ENCODE measurements at places on chromosomes 3 and 15.
A peak's percentile ranks its signal among the peaks of the same experiment; 100 is the strongest.

DNA sequence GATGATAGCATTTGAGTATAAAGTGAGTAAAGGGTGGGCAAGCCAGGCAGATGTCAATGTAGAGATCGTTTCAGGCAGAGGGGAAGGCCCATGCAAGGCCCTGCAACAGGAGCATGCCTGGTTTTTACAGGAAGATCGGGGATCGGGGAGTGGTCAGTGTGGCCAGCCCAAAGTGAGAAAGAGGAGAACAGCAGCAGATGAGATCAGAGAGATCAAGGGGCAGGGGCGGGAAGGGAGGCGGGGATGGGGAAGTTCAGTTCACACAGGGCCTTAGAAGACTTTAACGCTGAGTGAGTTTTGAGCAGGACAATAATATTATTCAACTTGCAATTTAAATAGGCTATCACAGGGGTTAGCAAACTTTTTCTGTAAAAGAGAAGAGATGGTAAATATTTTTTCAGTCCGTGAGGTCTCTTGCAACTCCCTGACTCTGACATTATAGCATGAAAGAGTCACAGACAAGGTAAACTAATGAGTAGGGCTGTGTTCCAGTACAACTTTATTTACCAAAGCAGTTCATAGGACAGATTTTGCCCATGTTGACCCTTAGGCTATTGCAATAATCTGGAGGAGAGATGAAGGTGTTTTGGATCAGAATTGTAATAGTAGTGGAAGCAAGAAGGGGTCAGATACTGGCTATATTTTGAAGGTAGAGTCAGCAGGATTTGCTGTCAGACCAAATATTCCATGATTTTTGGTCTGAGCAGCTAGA is 12.4 kb upstream of the CD47 start:
- DNase-seq, result no peak

DNA sequence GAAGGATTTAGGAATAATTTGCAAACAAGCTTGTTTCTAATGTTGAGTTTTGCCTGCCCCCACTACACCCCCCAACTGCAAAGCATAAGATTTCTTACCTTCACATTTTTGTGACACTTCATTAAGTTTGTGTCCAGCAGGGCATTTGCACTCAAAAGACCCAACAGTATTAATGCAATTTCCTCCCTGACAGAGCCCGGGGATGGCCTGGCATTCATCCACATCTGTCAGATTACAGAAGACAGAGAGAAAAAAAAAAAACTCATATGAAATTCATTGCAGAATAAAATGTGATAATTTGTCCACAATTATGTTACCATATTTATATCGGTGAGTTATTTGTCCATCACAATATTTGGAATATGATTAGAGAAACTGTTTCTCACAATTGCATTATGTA is 111.5 kb downstream of the FBN1 start:
- DNase-seq, result no peak

DNA sequence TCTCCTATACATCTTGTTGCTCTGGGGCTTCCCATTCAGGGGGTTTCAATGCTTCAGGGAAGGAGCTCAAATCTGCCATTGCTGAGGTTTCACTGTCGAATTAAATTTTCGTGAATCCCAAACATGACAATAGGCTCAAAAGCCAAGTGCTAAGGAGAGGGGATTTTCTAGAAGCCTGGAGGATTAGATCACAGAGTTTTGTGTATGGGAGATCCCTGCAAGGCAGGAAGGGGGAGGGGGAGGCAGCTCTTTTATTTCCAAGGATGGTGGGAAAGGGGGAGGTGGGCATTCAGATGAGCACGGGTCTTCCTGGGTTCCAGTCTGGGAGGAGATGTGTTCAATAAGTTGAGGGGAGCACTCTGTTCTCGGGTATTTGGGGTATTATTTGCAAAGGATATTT is 69.9 kb upstream of the DLG1 start:
- no peak for DNase-seq

DNA sequence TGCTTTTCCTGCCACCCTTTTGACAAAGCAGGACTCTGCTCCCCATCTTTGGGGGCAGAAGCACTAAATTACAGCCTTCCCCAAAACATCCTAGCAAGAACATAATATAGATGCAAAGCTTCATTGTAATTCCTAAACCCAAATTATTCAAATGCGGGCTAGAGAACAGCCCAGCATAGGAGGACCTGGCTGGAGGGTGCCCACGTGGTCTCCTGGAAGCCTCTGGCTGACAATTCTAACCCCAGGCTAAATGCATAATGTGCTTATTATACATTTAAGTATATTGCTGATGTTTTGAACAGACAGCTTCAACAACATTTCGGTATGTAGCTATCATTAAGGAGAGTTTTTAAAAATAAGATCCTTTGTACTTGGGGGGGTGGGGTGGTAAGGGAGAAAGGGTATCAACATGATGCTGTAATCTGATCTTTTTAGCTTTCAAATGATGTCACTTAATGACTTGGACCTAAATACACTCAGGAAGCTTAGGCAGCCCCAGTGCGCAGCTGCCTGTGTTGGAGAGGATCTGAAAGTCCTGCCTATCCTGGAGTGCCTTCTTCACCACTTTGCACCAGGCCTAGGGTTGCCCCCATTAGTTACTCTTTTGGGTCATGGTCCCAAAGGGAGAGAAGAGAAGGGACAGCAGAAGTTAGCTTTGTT is 57.2 kb upstream of the USP3 start:
- no peak for DNase-seq

- DNase-seq, result peak; percentile 98
Measured at GRCh38 chr3:8560366-8561007, 58.9 kb downstream of the LMCD1 start.

DNA sequence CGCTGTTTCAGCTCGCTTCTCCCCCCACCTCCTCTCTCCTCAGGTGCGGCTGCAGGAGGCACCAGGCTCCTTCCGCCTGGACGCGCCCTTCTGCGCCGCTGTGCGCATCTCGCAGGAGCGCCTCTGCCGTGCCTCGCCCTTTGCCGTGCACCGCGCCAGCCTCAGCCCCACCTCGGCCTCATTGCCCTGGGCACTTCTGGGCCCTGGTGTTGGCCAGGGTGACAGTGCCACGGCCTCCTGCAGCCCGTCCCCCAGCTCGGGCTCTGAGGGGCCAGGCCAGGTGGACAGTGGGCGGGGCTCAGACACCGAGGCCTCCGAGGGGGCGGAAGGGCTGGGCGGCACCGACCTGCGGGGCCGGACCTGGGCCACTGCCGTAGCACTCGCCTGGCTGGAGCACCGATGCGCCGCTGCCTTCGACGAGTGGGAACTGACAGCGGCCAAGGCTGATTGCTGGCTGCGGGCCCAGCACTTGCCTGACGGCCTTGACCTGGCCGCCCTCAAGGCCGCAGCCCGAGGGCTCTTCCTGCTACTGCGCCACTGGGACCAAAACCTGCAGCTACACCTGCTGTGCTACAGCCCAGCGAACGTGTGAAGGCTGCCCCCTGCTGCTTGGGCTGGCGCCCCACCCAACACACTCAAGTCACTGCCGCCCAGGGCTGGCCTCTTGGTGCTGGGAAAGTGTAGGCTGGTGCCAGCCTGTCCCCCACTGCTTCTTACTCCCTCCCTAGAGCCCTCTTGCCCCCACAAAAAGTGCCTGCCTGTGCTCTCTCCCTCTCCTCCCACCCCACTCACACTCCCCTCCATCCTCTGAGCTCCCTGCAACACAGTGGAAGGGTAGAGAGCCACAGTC is 7.1 kb downstream of the ALG3 start:
- DNase-seq, result peak; percentile 26

DNA sequence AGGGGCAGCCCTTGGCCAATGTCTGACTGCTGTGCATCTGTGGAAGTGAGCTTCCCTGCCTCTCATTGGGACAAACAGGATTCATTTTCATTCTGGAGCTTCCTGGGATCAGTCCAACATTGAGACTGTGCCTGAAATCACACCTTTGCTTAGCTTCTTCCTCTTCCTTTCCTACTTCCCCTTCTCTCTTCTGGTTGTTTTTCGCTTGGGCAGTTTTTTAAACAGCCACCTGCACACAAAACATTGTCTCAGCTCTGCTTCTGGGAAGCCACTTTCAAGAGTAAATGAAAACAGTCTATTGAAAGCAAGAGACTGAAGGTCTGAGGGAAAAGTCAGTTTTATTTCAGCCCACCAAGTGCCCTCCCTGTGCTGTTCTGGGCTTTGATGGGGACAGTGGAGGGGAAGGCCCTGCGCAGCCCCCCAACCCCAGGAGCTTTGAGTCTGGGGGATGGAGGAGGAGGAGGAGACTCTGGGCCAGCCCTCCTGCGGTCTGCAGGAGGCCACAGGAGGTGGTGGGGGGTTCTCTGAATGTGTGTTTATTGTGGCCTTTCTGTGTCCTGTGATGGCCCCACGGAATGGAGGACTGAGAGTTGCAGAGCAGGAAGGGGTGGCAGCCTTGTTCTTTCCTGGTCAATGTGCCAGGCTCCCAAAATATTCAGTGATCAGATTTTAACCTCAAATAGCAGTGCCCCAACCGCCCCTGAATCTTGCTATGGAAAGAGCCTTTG is 7.8 kb upstream of the ISLR2 start:
- DNase-seq, result no peak

DNA sequence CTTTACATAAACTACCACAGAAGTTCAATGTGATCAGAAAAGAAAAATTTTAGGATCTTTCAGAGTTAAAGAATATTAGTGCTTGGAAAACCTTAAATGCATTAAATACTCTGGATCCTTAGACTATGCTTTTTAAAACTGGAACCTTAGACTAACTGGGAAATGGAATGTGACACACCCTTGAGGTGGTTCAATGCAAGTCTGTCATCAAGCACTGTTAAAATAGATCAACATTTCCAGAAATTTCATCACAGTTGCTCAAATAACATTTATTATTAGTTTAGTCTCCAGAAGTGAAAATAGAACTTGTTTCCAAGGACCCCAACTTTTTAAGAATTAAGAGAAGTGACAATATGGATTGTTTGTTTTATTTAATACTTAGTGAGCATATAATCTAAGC is 71.8 kb downstream of the GAP43 start:
- DNase-seq, result no peak

- no peak for DNase-seq
Measured at GRCh38 chr3:178778589-178778988, 242.4 kb downstream of the KCNMB2 start.

- DNase-seq, result no peak
Measured at GRCh38 chr3:146491303-146491702, 21.9 kb upstream of the PLSCR2 start.

DNA sequence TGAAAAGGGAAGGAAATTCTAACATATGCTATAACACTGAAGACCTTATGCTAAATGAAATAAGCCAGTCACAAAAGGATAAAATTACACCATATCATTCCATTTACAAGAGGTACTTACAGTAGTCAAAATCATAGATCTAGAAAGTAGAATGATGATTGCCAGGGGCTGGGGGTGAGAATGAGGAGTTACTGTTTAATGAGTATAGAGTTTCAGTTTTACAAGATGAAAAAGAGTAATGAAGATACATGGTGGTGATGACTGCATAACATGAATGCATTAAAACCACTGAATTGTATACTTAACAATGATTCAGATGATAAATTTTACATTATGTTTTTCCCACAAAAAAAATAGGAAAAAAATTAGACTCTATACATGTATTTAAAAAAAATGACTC is 152.6 kb downstream of the SCAPER start:
- no peak for DNase-seq

- DNase-seq, result no peak
Measured at GRCh38 chr3:64199932-64200331, 25.3 kb downstream of the PRICKLE2 start.

GRCh38 chr3:17407576-17407975 is 334.9 kb downstream of the TBC1D5 start:
- no peak for DNase-seq

DNA sequence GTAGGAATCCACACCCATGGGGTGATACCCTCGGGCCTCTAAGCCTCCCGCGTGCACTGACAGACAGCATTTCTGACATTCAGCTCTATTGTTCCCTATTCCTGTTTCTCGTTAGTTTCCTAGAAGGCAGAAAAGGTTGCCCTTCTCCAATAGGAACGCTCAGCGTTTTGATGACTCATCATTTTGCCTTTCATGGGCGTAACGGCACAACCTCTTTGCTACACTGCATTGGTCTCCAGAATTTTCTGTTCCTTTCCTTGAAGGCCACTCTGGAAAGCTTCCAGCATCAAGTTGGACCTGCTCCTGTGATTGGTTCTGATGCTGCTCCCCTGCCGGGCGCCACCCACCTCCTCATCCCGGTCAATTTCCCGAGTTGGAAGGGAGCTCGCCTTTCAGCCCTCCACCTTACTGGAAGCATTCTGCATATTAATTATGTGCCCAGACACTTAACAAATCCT is 13.0 kb upstream of the TNK2 start:
- no peak for DNase-seq

Measured in astrocyte of the spinal cord (primary cell).